ENCODE measurements at places on chromosomes 4 and X.

DNA sequence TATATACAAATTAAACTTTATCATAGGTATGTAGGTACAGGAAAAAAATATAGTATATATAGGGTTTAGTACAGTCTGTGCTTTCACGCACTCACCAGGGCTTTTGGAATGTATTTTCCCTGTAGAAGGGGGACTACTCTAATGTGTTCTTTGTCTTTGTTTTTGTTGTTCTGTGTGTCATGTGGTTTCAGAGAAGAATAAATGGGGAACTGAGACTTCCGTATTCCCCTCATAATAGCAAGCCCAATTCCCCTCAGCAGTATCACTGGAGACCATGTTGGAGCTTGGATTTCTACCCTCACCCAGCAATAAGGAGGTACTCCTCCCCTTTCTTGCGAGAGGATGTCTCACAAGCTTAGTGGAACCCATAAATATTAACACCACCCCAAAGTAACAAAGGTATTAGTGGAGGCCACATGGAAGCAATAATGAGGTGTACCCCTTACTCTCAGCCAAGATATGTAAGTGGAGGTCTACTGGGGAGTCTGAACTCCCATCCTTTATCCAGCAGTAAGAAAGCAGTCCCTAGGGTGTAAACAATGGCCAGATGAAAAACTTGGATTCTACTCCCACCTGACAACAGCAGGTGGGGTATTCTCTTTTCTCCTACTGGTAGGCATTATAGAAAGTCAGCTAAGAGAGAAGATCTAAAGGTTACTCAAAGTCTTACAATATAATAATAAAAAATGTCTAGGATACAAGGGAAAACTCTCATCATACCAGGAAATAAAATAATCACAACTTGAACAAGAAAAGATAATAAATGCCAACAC lies 805.4 kb upstream of the GALNTL6 start:
- no peak for DNase-seq

- DNase-seq, result no peak
Observed at GRCh38 chrX:42955349-42955748, 177.4 kb upstream of the PPP1R2C start.

- DNase-seq, result no peak
Observed at GRCh38 chr4:47672696-47673095, 165.2 kb downstream of the CORIN start.

GRCh38 chrX:154749856-154750255 lies 1.0 kb downstream of the GAB3 start:
- no peak for DNase-seq

- no peak for DNase-seq
Observed at GRCh38 chrX:42973321-42973720, 195.4 kb upstream of the PPP1R2C start.

DNA sequence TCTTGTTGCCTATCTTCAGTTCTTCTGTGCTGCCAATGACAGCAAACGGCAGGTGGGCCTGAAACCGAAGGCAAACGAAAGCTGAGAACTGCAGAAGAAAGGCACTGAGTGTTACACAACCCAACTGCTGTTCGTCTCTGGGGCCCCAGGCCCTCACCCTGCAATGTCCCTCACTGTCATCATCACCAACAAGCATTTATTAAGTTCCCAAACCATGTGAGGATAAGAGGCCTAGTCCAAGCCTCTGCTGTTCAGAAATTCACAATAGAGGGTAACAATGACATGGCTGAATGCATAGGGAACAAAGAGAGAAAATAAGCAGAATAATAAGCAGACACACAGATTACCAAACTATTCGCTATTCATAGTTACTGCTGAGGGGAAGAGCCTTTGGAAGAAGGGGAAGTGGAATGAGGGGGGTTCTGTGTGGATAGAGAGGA lies 34.5 kb upstream of the NKRF start:
- no peak for DNase-seq

GRCh38 chr4:53902786-53903185 lies 161.6 kb downstream of the CHIC2 start:
- DNase-seq, result no peak

DNA sequence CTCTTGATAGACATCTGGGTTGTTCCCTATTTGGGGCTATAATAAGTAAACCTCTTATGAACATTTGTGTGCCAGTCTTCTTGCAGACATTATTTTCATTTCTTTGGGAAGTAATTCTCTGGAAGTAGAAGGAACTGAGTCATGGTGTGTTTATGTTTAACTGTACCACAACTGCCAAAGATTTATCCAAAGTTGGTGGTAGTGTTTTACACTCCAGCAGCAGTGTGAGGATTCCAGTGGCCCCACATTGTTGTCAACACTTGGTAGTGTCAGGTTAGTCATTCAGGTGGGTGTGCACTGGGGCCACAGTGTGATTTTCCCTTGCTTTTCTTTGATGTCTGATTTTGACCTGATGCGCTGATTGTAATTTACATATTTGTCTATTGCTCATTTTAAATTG lies 5.0 kb upstream of the UVSSA start:
- no peak for DNase-seq

- no peak for DNase-seq
Observed at GRCh38 chr4:94338681-94339351, 3.8 kb downstream of the HPGDS start.

- DNase-seq, result no peak
Observed at GRCh38 chrX:105375816-105376215, 155.3 kb upstream of the TEX13A start.

DNA sequence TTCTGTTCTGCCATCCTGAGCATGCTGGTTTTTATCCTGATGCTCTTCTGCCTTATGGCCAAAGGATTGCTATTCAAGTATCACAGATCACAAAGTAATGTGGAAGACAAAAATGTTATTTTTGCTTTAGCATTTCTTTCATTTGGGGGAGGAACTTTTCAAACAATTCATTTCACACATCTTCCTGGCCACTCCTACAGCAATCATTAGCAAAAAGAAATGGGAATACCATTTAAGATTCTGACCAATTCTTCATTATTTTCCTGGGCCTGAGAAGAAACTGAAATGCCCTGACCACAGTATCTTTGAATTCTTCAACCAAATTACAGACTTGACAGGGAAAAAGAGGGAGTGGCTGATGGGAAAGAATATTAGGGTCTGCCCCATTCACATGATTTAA lies 38.0 kb upstream of the GRID2 start:
- DNase-seq, result no peak

- DNase-seq, result no peak
Observed at GRCh38 chr4:41050880-41051775, 163.2 kb downstream of the APBB2 start.

- no peak for DNase-seq
Observed at GRCh38 chr4:147518086-147518485, 37.2 kb downstream of the EDNRA start.

GRCh38 chr4:102759831-102760644 lies 730 bp downstream of the MANBA start:
- DNase-seq, result no peak

- DNase-seq, result no peak
Observed at GRCh38 chrX:137427816-137428215, 138.1 kb upstream of the ZIC3 start.

DNA sequence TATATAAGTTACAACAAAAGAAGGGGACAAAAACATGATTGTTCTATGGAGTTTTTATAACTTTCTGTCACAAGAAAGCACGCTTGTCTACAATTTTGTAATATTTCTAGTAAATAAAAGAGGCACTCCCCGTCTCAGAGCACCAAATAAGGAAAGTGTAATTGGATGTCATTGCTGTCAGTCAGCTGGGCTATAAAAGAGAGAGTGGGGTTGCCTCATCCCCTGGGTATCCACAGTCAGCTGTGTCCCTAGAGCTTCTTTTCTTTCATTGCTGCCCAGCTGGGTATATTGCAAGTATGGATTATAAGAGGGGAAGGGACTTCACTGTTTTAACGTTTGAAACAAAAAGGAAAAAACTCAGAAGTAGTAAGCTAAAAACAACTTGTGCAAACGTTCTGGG lies 61.3 kb downstream of the NPNT start:
- DNase-seq, result no peak

- DNase-seq, result no peak
Observed at GRCh38 chr4:43816116-43816515, 632.5 kb downstream of the KCTD8 start.

DNA sequence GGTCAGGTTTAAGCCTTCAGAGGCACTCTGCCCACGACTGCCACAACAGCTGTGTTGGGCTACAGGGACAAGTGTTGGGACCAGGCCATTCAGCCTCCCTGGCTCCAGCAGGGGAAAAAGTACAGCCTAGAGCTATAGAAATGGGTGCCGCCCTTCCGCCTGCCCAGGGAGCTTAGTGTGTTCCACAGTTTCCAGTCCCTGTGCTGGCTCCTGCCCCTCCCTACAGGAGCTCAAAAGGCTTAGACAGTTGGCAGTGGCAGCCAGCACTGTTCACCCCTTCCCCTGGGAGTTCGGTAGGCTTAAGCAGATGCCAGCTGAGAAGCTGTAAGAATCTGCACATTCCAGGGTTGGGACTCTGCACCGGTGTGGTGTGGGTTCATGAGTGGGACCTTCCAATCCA lies 408.2 kb upstream of the INTU start:
- DNase-seq, result no peak

DNA sequence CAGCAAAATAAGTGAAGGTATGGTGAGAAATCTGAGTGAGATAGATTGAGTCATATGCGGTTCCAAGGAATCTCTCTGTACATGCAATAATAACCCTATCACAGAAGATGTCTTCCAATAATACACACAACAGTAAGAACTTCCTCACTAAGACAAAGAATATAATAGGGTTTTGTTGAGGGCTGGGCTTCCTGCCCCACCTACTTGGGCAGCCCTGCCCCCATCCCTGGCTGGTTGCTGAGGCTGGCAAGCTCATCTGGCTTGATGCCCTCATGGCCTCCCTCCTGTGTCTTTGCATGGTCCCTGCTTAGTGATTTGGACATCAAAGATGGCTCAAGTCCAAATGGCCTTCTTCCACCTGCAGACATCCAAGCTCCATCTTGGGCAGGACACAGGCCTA lies 2.7 kb downstream of the GEMIN8 start:
- no peak for DNase-seq

DNA sequence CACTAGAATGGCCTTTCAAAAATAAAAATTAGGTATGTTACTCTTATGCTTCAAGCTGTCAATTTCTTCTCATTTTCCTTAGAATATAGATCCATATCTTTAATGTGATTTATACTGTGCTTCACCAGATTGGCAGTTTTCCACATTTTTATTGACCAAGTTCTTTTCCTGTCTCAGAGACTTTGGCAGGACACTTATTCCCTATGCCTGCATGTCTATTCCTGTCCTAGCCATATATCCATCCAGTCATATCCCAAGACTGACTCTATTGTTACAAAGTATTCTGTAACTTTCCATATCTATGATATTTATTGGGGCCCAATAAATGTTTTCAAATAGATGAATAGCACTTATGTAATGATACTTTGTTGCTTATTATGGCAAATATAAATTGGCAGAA lies 450.7 kb downstream of the GASK1B start:
- DNase-seq, result no peak

DNA sequence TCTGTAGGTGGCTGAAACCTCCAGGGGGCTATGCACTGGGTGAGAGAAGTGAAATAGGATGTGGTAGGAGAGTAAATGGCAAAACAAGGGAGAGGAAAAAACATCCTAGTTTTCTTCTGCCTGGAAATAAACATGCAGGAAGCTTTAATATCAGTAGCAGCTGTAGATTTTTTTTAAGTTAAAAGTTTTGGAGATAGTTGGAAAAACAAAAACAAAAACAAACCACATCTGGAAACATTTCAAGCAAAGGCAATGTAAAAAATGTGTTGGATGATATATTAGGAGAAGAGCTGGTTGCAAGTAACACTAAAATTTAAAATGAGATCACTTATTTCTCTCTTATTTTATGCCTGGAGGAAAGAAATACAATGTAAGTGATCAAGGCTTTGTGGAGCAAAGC lies 388.0 kb downstream of the SPRY1 start:
- no peak for DNase-seq

- DNase-seq, result no peak
Observed at GRCh38 chr4:118729287-118730286, 44.4 kb downstream of the METTL14 start.

GRCh38 chr4:89835413-89835812 lies 1.5 kb downstream of the SNCA start:
- no peak for DNase-seq

GRCh38 chr4:148954011-148954749 lies 512.0 kb upstream of the NR3C2 start:
- no peak for DNase-seq

- DNase-seq, result no peak
Observed at GRCh38 chr4:168621806-168622589, 125.1 kb downstream of the PALLD start.

DNA sequence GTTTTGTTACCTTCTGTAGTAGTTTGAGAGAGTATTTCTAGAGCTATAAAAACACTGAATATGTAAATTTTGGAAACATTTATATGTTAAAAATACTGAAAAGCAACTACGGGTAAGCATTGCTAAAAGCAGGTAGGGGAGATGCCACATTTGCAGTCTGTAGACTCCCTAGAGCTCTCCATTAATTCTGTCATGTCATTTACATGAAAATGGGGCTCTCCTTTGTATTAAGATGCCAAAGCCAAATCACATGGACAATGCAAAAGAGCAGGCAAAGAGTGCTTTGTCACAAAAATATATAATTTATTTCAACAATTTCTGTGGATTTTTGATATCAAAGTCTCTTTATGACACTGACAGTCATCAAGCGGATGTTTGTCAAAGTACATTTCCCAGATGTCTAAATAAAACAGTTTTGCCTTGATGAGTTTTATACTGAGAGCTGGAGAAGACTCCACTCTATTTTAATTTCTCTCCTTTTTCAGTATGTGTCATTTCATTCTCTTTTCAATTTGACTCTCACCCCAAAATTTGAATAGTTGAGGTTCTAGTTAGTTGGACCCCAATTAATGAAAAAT lies 51.8 kb downstream of the LDB2 start:
- no peak for DNase-seq

GRCh38 chr4:5474756-5475155 lies 233.6 kb downstream of the EVC2 start:
- DNase-seq, result no peak

DNA sequence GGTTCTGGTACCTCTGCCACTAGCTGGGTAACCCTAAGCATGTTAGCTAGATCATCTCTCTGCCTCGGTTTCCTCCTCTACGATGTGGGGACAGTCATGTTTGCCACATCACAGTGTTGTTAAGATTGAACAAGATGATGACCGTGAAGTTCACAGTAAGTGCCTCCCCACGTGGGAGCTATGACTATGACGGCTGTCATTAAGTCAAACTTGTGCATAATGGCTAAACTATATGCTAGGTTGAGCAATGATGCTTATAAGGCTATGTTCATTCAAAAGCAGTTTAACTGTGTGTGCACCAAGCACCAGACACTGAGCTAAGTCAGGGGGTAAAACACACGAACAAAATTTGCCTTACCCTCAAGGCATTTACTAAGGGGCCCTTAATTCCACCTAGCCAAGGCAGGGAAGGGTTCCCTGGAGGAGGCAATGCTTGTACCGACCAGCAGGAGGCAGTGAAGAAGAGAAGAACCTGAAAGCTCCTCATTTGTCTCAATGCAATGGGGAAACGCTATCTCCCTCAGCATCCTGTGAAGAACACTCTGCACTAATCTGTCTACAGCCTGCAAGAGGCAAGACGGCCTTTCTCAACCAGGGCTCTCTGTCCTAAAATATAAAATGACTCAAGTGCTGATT lies 52.9 kb downstream of the MAP7D2 start:
- no peak for DNase-seq
